ENCODE measurements at places on chromosomes 7 and 10.

- no peak for DNase-seq
Measured at GRCh38 chr7:1060315-1061072, 16.1 kb downstream of the GPR146 start.

- no peak for DNase-seq
Measured at GRCh38 chr10:98472196-98472595, 25.5 kb upstream of the HPS1 start.

GRCh38 chr10:78218798-78219490 is 185.3 kb downstream of the RPS24 start:
- no peak for DNase-seq

DNA sequence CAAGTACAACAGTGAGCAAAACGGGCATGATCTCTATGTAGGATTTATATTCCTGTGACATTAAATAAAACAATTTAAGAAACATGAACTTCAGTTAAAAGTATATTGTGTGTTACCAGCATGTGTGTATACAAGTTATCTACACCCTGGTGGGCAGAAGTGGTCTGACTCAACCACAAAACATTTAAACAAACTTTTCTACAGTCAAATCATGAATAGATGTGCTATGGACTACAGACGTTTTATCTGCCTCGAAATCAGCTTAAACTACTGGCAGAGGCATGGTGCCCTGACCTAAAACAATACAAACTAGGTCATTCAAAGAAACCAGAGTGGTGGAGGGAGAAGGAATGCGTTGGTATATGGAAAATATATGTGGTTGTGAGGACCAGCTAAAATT is 3.6 kb downstream of the ARL3 start:
- no peak for DNase-seq

GRCh38 chr7:47813620-47814260 is 134.5 kb downstream of the PKD1L1 start:
- DNase-seq = no peak

DNA sequence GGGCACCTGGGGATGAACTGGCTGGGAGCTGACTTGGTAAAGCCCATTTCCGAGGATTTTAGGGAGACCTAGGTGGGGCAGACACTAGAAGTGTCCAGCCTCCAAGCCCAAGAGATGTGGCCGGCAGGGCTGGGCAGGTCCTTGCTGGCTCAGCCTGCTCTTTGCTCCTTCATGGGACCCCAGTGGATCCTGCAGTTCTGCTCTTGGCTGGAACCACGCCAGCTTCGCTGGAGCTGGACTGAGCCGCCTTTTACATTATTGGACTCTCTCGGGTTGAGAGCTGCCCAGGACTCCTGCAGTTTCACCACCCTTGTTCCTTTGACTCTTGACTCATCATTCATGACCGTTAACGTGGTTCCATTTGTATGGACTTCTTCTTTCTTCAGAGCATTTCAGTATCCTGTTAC is 5.7 kb downstream of the PPIF start:
- no peak for DNase-seq
